SIG-M5 (cell line): ENCODE measurements at places on chromosomes 5 and 9.

DNA sequence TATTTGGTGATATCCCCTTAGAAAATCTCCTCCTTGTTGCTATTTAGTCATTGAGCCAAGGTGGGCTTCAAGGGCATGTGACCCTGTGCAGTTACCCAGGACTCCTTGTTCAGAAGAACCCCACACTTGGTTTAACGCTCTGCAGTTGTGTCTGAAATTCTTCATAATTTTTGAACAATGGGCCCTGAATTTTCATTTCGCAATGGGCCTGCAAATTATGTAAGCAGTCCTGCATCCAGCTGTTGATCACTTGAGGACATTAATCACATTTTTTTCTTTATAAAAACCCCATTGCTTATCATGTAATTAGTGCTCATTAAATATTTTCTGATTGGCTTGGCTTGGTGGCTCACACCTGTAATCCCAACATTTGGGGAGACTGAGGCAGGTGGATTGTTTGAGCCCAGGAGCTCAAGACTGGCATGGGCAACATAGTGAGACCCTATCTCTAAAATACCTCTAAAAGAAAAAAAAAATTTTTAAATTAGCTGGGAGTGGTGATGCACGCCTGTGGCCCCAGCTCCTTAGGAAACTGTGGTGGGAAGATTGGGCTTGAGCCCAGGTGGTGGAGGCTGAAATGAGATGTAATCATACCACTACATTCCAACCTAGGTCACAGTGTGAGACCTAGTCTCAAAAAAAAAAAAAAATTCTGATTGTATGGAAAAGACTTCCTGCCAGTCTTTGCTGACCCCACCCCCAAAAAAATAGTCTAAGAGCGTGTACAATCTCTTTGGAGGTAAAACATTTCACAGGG is 194.2 kb upstream of the HAPLN1 start:
- no peak for DNase-seq

DNA sequence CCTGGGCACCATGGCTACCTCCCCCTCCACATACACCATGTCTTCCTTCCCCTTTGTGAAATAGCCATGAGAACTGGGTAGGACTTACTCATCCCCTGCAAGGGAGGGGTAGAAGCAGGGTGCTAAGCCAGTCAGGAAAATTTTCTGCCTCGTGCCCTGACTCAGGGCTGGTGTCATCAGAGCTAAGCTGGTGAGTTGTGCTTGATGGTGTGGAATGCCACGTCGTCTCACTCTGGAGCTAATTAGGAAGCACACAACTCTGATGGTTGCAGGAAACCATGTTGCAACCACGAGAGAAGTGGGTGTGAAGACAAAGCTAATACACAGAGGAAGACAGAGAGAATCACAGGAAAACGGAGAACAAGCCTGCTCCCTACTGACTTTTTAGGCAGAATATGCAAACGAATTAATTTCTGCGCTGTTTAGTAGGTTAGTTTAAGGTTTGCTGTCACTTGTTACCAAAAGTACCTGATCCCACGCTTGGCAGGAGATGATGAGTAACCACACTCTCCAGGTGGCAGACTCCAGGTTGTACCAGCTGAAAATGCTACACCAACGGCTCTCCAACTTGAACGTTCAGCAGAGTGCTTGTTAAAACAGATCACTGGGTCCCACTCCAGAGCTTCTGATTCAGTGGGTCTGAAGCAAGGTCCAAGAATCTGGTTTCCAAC is 54.5 kb downstream of the STK10 start:
- DNase-seq: peak; percentile 63

- no peak for DNase-seq
Measured at GRCh38 chr5:102832445-102832844, 77.3 kb downstream of the PAM start.

- DNase-seq: no peak
Measured at GRCh38 chr9:97840521-97840920, 12.5 kb upstream of the FOXE1 start.

- no peak for DNase-seq
Measured at GRCh38 chr5:100311806-100312205, 223.4 kb upstream of the FAM174A start.

DNA sequence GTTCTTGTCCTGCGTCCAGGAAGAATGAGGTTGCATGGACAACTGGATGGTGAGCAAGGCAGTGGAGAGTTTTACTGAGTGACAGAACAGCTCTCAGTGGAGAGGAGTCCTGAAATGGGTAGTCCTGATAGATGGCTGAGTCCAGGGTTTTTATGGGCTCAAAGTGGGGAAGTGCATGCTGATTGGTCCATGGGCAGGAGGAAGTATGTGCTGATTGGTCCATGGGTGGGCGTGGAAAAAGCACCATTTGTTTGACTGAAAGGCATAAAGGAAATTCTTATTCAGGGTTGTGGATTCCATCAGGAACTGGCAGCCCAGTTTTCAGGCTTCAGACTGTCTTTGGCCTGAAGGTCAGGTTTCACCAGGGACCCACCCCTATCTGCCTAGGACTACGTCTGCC is 10.6 kb downstream of the FSD1L start:
- DNase-seq: no peak

DNA sequence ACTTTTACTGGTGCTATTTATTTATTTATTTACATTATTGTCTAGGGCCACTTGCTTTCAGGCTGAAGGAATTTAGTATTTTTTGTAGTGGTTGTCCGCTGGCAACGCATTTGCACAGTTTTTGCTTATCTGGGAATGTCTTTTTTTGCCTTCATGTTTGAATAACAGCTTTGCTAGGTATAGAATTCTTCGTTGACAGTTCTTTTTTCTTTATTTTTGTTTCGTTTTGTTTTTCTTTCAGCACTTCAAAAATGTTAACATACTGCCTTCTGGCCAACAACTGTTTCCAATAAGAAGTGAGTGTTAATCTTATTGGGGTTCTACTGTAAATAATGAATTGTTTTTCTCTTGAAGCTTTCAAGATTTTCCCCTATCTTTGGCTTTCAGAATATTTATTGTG is 252.7 kb upstream of the TARS1 start:
- no peak for DNase-seq

DNA sequence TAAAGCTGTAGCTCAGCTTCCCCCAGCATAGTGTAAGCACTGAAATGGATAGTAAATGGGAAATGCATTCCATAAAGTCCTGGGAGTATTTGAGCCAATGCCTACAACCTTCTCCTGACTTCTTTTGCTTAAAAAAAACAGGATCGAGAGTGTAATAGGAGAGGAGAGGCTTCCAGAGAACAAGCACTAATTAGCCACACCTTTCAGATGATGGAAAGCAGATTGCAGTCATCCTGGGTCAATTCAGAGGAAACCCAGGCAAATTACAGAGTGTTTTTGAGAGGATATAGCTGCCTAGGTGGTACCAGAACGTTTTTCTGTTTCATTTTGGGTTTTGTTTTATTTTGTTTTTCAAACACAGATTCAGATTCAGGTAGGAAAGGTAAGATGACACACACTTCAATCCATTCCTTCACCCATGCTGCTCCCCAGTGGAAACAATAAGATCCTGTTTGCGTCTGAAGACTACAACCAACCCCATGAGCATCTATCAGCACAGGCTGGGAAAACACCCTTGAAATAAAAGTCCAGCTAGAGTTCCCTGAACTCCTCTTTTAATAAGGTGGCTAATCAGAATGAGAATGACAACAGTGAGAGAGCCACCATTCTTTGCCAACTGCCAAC is 95.6 kb downstream of the RFK start:
- no peak for DNase-seq

- DNase-seq: no peak
Measured at GRCh38 chr9:138072161-138072842, 194.7 kb downstream of the CACNA1B start.

GRCh38 chr5:157993986-157994691 is 135.2 kb upstream of the CLINT1 start:
- no peak for DNase-seq

DNA sequence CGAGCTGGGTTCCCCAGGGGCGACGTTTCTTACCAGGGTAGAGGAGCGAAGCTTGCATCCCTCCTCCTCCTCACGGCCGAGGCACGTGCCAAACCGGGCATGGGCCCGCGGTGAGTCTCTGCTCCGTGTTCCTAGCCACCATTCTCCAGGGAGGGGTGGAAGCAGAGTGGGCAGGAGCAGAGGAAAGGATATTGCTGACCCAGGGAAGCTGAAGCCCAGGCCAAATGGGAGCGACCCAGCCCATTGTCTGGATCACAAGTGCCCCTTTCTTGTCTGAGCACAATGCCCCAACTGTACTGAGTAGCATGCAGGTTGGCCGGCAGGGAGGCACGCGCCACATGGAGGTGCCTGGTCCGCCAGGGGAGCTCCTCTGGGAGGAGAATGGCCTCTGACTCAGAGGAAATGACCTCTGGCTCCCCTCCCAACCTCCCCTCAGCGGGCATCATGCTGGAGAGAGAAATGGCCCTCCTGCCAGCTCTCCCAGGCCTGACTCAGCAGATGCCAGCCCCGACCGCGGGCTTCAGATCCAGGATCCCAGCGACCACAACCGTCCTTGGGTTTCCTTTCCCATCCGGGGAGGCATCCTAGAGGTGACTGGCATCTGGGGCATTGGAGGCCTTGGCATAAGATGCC is 1.1 kb downstream of the PRR7 start:
- no peak for DNase-seq

DNA sequence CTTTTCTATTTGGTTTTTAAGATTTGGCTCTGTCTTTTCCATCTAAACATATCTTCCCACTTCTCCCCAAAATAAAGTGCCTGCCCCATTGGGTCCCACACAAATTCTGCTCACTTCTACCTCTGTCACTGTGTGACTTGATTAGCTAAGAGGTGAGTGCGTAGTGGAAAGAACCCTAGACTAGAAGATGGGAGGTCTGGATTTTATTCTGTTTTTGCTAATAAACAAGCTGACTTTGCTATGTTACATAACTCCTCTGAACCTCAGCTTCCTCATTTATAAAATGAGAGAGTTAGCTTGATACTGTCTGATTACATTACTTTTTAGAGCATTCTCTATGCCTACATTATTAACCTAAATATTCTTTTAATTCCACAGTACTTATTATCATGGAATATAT is 51.3 kb upstream of the PTGER4 start:
- DNase-seq: peak; percentile 79

DNA sequence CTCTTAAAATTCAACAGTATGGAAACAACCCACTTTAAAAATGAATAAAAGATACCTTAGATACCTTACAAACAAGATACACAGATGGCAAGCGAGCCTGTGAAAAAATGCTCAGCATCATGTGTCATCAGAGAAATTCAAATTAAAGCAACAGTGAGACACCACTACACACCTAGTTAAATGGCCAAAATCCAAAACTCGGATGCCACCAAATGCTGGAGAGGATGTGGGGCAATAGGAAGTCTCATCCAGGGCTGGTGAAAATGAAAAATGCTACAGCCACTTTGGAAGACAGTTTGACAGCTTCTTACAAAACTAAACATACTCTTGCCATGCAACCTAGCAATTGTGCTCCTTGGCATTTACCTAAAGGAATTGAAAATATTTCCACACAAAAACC is 17.9 kb downstream of the DUSP1 start:
- no peak for DNase-seq

DNA sequence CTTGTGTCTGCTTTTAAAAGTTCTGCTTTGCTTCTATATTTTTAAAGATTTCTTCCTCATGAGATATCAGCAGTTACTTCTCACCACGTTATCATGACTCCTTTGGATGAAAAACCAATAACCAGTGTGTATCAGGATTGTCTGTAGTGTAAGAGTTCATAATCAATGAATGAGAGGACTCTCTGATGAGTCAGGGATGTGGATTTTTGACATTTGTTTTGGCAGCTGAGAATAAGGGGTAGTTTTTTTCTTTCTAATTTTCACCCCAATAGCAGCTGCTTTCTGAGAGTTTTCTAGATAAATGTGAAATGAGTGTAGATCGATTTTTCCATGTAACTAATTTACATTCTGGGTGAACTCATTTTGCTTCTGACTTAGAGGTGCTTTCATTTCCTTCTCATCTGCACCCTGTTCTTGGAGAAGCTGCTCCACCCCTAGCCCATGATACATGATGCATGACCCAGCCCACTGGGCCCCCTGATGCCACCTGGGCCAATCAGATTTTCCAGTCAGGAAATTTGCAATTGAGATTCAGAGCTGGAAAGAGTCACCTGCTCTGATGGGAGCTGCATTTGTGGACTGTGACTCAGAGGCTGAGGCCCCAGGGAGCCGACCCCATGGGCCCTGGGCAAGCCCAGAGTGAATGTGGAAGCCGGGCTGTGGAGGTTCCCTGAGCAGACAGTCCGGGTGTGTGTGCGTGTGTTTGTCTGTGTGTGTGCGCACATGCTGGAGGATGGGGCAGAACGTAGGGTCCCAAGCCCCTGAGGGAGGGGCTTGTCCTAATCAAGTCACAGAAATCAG is 159.3 kb downstream of the RGS3 start:
- DNase-seq: no peak

DNA sequence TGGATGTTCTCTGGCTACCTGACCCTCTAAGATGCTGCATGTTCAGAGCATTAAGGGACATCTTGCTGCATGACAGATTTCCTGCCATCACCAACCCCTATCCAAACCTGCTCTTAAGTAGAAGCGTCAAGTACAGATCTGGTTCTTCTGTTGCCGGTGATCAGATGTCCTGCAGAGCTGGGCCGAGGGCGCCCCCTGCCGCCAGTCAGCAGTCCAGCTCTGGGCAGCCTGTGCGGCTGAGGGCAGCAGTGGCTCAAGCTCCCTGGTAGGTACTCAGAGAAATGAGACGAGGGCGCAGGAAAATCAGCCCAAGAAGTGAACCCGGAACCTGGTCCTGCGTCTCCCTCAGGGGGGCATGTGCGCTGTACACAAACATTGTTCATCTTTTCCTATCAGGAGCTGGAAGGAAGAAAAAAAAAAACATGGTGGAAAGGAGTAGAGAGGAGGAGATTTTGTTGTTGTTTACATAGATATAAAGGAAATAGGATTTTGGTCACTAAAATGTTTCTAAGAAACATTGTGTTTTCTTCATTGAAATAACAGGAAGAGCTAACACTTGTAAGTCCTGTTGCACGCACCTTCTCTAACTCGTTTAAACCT is 95.8 kb downstream of the CFAP90 start:
- DNase-seq: no peak

DNA sequence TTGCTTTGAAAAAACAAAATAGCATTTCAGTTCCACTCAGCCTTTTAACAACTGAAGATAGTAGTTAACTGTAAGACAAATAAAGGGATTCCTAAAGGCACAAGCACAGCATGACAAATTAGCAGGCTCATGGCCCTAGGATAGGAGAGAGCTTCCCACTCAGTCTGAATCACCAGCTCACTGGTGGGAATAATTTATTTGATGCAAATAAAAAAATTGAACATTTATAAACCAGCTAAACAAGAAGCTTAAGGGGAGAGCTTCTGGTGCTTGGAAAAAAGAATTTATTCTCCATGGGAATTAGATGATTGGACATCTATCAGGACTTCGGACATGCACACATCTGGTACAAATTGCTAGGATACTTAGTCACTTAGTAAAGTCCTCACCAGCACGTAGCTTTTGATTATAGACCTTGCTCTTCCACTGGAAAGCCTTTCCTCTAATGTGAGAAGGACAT is 294.1 kb upstream of the TNC start:
- DNase-seq: no peak
